ENCODE measurements at places on chromosomes 16 and 17. TPM values are rescaled to one million over a fixed set of nuclear protein-coding genes. Genes with fewer than 3 reads are reported as not detected.

WFDC1 gene
- total RNA-seq = 14.0 TPM

C17orf107 gene
- 9.1 TPM for total RNA-seq

MEOX1 gene
- 0.90 TPM for total RNA-seq

- no peak overlapping the region for H3K27ac ChIP-seq
- no peak for DNase-seq
- no peaks in the 10 kb centered on the region for H3K4me1 ChIP-seq
These were observed 49.1 kb downstream of the STAT5A start for GRCh38 chr17:42337442-42337841.

- no peaks in the 10 kb centered on the region for H3K36me3 ChIP-seq
- H3K27ac ChIP-seq = no peak overlapping the region
- no peak overlapping the region for H3K4me3 ChIP-seq
- H3K4me1 ChIP-seq = no peaks in the 10 kb centered on the region
These were observed 4.7 kb downstream of the CORO1A start for GRCh38 chr16:30187971-30188561.

DNA sequence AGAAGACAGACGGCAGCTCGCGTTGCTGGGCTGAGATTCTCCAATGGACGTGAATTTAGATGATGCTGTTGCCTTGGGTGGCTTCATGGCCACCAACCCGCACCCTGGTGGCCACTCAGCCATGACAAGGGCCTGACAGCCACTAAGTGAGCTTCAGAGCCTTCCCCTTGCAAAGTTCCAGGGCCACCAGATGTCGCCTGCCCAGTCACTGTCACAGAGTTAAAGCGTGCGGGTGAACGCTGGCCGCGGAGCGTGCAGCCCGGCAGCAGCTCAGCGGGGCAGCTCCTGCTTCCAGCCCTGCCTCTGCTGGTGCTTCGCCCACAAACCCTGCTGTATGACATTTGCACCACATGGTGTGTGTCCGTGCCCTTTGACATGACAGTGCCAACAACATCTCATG, 13.3 kb upstream of the KREMEN2 start:
- no peaks in the 10 kb centered on the region for H3K36me3 ChIP-seq
- H3K4me3 ChIP-seq = no peak overlapping the region
- no peaks in the 10 kb centered on the region for H3K4me1 ChIP-seq
- H3K27me3 ChIP-seq = no peaks in the 10 kb centered on the region

- peaks cover 100% of the 10 kb centered on the region for H3K27me3 ChIP-seq
- no peaks in the 10 kb centered on the region for H3K36me3 ChIP-seq
- H3K4me3 ChIP-seq = no peak overlapping the region
These were observed 15.4 kb upstream of the HOXB9 start for GRCh38 chr17:48641541-48642058.

GRCh38 chr17:76119409-76120371, 16.1 kb upstream of the EXOC7 start:
- H3K27me3 ChIP-seq = no peaks in the 10 kb centered on the region
- no peaks in the 10 kb centered on the region for H3K36me3 ChIP-seq
- peaks cover 3% of the 10 kb centered on the region for H3K4me1 ChIP-seq
